Right cardiac atrium (tissue), 5 donors: ENCODE measurements at places on chromosomes 2 and 18. TPM values are rescaled to one million over a fixed set of nuclear protein-coding genes. Genes with fewer than 3 reads are reported as not detected.

- no peak for DNase-seq
Observed at GRCh38 chr18:8011361-8011760, 444.2 kb downstream of the PTPRM start.

GRCh38 chr2:52710810-52711618, 1056.6 kb upstream of the CHAC2 start:
- no peak for DNase-seq

DNA sequence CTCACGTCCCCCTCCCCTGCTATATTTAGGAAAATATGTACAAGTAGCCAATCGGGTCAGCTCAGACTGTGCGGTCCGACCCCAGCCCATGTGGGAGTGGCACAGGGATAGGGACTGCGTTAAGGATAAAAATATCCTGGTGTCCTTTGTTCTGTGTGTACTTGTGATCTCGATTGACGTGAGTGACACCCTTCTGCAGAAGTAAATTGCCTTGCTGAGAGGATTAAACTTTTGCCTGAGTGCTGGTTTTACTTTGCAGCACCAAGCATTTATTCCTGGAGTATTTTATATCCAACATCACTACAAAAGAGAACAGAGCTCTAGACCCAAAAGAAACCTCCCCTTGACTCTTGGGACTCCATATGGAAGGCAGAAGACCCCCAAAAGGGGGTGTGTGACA, 28.0 kb upstream of the RALBP1 start:
- DNase-seq, result no peak

DNA sequence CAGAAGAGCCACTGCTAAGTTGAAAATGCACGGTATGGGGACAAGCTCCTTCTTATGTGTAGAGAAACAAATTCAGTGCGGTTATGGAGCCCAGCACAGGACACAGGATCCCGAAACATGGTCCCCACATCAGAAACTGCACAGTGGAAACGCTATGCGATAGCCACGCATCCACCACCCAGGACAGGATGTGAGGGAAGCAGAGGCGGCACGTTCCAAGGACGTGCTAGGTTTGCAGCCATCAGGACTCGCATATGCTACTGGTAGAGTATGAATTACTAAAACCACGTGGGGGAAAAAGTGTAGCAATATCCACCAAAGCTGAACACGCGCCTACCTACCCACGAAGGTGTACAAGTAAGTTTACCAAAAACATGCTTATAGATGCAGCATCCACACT, 34.7 kb upstream of the SNTG2 start:
- DNase-seq, result no peak

GRCh38 chr2:144078106-144078505, 441.8 kb downstream of the ZEB2 start:
- DNase-seq, result no peak

- no peak for DNase-seq
Observed at GRCh38 chr2:84519332-84519957, 3.1 kb downstream of the DNAH6 start.

DNA sequence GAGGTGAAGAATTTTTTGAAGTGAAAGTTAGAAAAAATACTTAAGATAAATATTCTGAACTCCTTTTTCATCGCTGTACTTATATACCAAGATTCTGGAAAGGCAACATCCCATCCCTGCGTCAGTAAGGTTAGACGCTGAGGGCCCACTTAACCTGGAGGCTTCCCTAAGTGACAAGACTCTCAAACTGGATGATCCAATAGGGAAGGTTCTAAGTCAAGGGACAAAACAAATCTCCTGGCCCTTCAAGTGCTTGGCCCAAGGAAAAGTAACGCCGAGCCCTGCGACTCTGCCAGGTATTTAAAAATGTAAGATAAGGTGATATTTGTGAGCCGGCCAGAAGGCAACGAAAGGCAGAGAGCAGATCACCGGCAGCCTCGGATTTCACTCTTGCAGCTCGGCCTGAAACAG, 1.3 kb downstream of the STK39 start:
- no peak for DNase-seq

GRCh38 chr2:187906021-187906420, 351.8 kb upstream of the TFPI start:
- no peak for DNase-seq

DNA sequence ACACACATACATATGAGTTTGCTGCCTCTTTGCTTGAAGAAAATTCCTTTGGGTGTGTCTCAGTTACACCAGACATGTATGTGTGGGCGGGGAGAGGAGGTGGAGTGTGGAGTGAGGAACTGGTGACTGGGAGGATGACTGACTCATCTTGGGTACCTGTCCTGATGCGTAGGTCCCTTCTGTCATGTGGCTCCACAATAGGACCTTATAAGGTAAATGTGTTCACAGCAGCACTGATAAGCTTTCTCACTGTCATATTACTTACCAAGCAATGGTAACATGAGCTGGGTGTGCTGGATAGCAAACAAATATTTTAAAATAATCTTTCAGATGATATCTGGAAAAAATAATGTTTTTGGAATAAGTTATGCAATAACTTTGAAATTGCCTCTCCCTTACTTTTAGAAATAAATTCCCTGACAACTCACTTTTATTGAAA, 45.1 kb downstream of the SLC9A2 start:
- no peak for DNase-seq

- no peak for DNase-seq
Observed at GRCh38 chr2:200966770-200967169, 3.3 kb upstream of the ORC2 start.

- no peak for DNase-seq
Observed at GRCh38 chr18:58584200-58585127, 44.4 kb downstream of the ALPK2 start.

DNA sequence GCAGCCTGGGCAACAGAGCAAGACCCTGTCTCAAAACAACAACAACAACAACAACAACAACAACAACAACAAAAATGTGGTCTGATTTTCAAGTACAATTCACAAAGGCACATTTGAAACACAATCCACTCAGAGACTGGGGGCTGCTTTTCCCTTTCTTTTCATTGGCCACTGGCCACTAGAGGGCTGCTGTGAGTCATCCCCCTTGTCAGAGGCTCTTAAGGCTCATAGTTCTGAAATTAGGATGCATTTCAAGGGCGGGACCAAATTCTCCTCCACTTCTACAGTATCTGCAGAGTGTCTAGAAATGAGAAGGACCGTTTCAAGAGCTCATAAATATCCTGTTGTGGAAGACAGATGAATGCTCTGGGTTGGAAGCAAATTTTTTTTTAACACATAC, 285.4 kb downstream of the NRXN1 start:
- DNase-seq, result peak; percentile 20

DNA sequence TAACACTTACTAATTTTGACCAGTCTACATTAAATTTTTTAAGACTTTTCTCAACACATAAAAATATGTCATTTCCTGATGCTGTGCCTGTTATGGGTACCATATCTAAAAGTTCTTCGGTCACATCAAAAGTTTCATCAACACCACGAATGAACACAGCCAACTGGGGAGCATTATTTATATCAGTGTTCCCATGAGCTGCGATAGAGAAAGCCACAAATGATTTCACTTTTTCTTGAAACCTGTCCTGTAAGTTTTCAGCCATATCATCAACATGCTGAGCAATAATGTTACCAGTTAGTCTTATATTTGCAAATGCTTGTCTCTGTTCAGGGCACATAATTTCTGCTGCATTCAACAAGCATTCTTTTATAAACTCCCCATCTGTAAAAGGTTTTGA, 30.4 kb upstream of the NCL start:
- DNase-seq, result no peak

DNA sequence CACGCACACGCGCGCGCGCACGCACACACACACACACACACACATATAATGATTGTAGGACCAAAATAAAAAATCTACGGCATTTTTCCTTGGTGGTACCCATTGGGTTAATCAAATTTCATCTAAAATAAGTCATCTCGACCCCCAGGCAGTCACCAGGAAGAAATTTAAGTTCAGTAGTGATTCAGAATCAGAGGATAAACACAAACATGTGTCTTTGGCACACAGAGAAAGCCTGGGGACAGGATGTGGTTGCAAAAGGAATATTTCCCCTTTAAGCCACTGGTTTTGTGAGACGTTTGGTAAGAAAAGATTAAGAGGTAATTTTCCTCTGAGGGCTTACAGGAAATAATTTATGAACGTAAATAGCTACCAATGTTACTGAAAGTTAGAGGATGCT, 171.6 kb upstream of the PIEZO2 start:
- DNase-seq, result no peak

DNA sequence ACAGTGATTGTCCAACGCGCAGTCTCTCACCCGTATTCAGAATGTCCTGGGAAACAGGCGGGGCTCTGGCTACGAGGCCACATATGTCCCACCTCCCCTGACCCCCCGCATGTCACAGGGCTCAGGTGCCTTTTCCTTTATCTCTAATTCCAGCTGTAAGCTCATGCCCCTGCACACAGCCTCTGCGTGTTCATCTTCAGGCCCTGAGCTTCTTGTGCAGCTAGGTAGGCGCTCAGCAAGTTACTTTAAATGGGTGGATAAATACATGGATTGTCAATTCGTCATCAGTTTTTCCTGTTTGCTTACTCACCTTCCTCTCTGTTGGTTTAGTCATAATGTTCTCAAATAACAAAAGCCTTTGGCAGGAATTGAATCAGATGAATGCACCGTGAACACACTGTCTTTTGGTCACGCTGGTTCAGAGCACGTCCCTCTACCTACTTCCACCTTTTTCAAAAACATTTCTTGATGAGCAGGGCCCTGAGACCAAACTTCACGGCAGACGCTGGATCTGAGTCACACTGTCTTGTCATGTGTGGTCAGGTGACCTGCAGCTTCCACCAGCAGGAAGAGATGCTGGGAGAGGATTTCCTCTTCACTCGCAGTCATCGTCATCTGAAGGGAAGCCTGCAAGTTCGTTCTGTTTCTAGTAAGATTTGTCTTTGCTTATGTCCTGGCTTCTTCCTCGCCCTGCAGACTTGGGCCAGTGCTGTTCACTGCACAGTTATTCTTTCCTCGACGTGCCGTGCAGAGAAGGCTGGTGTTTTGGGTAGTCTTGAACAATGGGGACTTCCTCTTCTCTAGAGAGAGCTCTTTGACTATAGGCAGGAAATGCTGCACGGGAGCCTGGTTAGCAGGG, 138.1 kb downstream of the PTGR3 start:
- no peak for DNase-seq

GRCh38 chr18:53795061-53795460, 429.4 kb downstream of the MBD2 start:
- no peak for DNase-seq

DNA sequence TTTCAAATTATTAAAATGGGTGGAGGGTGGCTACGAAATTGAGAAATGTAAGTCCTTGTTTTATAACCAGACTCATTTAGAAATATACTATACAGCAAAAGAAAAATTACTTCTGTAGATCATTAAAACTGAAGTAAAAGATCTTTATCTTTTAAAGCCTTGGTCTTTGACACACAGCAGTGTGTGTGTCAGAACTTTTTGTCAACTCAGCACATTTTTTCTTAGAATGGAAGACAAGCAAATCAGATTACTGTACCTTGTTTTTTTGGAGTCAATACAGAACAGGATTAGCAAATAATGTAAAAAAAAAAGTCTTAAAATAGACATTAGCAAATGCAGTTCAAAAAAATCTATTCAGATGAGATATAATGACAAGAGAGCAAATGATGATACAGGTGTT, 49.1 kb downstream of the C2orf76 start:
- DNase-seq, result no peak

GRCh38 chr2:105373344-105373781, 25.5 kb downstream of the FHL2 start:
- peak; percentile 92 for DNase-seq

DNA sequence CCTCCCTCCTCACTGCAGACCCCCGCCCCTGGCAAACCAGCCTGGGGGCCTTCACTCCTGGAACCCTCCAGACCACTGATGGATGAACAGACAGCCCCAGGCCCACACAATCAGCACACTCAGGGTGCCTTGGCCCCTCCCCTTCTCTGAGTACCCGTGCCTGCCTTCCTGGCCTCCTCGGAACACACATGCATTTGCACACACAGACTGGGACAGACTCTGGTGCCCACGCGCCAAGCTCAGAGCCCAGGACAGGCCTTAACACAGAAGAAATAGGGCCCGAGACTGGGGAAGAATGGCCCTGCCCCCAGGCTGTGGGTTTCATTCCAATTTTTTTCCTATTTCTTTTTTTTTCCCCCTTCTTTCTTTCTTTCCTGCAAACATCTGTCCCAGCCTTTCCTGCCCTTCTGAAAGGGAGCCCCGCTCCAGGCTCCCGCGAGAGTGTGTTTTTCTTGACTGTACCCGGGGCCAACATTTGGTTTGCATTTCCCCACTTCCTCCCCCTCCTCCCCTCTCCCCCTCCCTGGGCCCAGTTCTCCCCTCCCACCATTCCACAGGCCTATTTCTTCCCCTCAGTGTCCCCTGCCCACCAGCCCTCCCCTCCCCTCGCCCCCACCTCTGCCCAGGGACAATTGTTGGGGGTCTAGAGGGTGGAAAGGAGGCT, 618 bp upstream of the TNS1 start:
- peak; percentile 75 for DNase-seq

GRCh38 chr2:101337877-101338276, 29.4 kb upstream of the RNF149 start:
- no peak for DNase-seq

- DNase-seq, result peak; percentile 63
Observed at GRCh38 chr18:58247363-58247834, 203.4 kb downstream of the NEDD4L start.

Gene HSPE1
- total RNA-seq, result 156 TPM

Gene CHST9
- 0.21 TPM for total RNA-seq

Gene DES
- 10,932 TPM for total RNA-seq

Gene NEU4
- total RNA-seq, result not detected

Gene SOS1
- total RNA-seq, result 30.4 TPM

Gene TFCP2L1
- total RNA-seq, result 0.88 TPM

Gene SERPINB13
- not detected for total RNA-seq
